ENCODE measurements at places on chromosomes 7 and 10.

DNA sequence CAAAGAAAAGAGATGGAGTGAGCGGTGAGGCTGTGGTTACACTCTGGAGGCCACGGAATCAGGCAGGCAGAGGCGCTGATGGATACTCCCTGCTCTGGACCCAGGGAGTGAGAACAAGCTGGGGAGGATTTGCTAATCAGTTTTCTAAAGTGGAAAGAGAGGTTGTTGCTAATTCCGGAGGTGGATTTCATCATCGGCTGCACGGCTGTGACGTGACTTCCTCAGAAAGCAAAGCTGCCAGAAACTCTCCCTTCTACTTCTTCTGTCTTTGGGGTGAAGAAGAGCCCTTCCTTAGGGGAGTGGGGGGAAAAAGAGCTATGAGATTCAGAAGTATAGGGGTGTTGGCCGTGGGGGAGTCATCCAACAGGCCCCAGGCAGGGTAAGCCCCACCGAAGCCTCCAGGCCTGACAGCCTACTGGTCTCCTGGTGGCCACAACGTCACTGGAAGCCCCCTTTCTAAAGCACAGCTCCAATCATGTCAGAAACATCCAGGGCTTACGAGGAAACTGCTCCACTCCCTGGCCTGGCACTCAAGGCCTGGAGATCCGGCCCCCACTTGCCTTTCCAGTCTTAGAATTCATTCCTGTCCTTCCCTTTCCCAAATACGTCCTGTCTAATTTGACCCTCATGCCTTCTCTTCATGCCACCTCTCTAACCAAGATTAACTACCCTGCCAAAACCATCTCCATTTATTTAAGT is 114.5 kb downstream of the HIP1 start:
- peak; percentile 72 for DNase-seq

GRCh38 chr7:88347090-88347489 is 40.4 kb upstream of the STEAP4 start:
- DNase-seq = no peak

DNA sequence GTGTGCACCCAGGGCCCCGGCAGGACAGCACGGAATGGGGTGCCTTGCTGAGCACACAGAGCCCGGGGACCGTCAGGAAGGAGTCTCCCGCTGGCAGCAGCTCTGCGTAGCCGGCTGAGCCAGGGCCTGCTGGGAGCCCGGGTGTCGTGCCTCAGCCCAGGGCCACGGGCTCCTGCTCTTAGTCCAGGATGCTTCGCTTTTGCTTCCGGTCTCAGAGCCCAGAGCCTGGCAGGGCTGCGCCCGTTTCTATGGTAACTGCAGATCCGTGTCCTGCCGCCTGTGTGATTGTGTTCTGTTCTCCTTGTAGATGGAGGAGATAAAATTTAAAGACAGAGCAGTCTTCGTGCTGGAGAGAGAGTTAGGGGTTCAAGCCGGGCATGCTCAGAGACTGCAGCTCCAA is 53.7 kb upstream of the DPYSL4 start:
- DNase-seq = no peak

GRCh38 chr10:8051851-8052257 is 2.6 kb upstream of the GATA3 start:
- DNase-seq = no peak

- peak; percentile 17 for DNase-seq
These were observed 20.2 kb upstream of the SRPK2 start for GRCh38 chr7:105408791-105409410.

- DNase-seq = no peak
These were observed 935 bp downstream of the MMP21 start for GRCh38 chr10:125774581-125775191.

DNA sequence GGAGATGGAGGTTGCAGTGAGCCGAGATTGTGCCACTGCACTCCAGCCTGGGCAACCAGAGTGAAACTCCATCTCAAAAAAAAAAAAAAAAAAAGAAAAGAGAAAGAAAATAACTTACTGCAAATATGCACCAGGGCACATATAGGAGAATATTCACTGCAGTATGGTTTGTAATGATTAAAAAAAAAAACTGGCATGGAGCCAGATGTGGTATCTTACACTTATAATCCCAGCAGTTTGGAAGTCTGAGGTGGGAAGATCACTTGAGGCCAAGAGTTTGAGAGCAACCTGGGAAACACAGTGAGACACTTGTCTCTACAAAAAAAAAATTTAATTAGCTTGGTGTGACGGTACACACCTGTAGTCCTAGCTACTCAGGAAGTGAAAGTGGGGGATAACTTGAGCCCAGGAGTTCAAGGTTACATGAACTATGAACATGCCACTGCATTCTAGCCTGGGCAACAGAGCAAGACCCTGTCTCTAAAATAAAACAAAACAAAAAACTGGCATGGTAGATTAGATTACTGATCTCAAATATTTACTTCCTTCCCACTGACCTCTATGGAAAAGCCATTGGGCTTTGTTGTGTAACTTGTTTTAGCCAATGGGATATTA is 85.6 kb downstream of the MICU1 start:
- no peak for DNase-seq

DNA sequence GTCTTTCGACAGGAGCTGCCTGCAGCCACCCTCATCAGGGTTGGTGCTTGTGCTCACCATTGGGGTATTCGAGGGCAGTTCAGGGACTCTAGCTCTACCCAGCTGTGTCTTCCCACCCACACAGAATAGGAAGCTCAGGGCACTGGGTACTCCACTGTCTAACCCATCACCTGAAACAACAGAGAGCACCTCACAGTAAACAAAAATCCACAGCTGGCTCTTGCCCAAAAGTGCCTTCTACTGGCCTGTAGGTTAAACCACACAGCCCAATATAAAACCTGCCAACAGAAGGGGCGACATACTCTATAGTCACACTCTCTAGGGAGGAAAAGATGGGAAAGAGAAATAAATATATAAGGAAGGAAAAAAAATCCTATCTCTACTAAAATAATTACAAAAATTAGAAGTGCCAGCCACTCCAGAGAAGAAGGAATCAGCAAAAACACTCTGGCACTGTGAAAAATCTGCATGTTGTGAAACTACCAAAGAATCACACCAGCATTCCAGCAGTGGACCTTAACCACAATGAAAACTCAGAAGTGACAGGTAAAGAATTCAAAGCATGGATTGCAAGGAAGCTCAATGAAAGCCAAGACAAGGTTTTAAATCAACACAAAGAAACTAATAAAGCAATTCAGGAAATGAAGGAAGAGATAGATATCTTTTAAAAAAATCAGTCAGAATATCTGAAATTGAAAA is 110.0 kb downstream of the HGF start:
- DNase-seq = no peak

DNA sequence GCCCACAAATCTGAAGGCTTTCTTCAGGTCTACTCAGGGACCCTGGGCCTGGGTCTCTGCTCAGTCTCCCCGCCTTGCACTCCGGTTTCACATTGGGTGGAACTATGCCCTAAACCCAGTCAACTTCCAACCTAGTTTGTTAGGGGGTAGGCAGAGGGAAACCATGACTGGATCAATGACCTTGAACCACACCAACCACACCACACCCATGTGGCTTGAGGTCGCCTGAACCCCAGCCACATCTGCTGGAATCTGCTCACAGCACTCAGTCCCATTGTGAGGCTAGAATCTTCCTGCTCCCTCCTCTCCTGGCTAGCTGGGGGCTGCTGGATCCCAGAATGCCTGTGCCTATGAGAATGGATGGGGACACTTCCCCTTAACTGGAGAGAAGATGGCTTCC is 17.9 kb downstream of the RFC2 start:
- no peak for DNase-seq

DNA sequence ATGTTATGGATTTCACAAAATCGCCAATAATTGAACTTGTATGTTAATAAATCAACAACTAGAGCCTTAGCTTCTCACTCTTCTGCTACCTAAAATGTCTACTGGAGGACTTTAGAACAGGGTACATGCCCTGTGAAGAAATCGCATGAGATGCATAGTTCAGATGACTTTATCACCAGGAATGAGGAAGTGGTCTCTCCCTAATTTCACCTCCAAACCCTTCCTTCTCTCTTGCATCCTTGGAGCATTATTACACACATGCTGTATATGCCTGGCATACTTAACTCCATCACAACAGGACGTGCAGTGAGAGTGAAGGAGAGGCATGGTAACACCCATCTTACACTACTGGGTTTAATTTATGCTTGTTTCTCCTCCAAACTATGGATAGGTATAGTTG is 27.8 kb downstream of the RHEB start:
- peak; percentile 90 for DNase-seq

DNA sequence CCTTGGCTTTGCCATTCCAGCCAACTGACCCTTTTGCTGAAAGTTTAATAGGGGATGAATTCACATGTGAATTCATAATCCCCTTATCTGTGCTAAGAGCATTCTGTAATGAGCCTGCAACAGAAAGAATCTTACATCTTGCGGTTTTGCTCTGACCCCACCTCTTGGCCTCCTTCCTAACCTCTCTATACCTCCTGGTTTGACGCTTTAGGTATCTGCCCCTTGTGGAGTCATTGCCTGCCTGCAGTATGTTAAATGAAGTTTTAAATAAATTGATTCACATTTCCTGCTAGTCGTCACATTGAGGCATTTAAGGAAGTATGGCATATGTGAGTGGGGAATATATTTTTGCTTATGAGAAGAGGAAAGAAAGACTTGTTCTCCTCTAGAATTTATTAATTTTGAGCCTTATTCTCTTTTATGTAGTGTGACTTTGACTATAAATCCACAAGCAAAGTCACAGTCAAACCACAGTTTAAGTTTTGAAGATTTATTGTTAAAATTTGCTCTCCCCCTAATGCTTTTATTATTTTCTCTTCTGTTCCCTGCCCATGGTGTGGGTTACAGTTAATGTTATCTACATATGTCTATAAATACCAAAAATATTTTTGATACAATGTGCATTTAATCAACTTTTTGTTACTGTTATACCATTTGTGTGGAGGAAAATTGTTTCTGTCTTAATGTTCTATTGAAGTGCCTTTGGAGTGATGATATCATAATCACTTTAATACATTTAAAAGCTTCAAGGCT is 60.9 kb downstream of the LRMDA start:
- DNase-seq = no peak

DNA sequence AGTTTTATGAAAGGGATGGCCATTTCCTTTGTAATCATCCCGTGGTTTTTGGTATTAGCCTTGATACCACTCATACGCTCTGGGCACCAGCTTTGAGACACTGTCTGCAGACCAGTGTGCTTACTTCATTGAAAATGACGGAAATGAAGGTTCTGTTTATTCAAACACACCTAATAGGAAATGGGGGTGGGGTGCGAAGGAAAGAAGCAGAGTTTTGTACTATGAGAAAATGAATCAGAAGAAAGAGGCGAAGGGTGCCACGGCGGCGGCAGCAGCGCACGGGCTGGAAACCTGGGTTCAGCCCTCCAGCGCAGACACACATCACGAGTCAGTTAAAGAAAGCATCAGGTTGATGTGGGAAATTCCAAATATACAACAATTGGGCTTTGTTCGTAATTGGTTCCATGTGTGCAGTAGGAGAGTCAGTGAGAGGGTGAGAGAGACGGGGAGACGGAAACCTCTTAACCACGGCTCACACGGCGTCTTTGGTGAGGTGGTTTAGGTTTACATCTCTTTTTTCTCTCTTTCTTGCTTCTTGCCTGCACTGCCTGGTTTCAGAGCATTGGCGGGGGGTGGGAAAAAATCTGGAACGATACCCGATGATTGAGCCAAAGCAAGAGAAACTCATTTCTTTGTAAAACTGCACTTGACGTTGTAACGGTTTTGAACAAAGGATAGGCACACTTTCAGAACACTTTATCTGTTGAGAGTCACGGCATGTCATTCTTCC is 321.2 kb downstream of the FRMD4A start:
- DNase-seq = peak; percentile 90

DNA sequence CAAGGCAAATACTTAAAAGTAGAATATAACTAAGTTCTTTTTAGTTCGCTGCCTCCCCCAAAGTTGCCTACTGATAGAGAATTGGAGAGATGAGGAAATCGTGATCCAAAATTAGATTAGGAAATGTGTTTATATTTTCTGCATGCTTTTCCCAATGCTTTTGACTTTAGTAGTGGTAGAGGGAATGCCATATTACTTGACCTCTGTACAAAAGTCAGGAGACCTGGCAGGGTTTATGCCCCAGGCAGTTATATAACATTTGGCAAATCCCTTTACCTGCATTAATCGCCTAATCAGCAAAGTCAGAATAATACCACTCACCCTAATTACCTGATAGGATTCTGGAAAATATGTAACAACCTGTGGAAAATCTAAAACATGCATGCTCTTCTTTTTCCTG is 142.9 kb downstream of the ANKRD30A start:
- DNase-seq = no peak

GRCh38 chr10:132849546-132850031 is 63.6 kb upstream of the NKX6-2 start:
- DNase-seq = no peak

GRCh38 chr7:98836811-98837629 is 32.8 kb downstream of the TMEM130 start:
- DNase-seq = peak; percentile 28

- no peak for DNase-seq
These were observed 560.0 kb downstream of the PTPRN2 start for GRCh38 chr7:158027646-158028045.

- no peak for DNase-seq
These were observed 23.4 kb upstream of the NME8 start for GRCh38 chr7:37825038-37825437.

- no peak for DNase-seq
These were observed 154.2 kb downstream of the SEMA3A start for GRCh38 chr7:84040355-84040754.

- no peak for DNase-seq
These were observed 140.2 kb upstream of the PRPS1L1 start for GRCh38 chr7:18167815-18168214.

GRCh38 chr10:98610301-98610700 is 163.6 kb upstream of the HPS1 start:
- DNase-seq = no peak

DNA sequence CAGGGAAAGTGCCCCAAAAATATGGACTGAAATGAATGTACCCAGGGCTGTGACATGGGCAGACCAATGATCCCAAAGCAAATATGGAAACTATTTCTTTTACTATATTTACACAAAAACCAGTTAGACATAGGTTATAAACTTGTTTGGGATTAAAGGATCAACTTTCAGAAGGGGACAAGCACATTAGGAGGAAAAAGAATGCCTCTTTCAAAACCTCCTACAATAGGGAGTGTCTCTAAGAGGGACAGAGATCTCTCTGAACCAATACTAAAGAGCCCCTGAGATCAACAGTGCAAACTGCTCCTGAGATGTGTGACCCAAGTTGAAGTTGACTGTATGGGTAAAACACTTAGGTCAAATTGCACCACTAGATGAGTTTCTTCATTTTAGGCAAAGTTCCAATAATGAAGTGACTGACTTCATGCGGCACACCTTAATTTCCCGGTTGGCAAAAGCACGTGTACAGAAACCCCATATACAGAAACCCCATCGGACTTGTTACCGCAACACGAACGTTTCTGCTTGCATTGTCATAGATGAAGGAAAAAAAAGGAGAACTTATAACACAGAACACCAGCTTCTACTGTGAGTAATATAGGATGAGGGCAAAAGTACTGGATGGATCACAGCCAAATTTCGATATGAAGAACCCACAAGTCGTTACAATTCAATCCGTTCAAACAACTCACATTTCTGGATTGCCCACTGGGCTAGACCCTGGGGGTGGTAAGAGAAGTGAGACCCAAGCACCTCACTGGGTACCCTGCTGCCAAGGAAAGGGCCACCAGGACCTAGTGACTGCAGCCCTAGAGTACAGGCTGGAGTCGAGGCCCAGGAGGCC is 4.3 kb downstream of the SVIL start:
- DNase-seq = no peak

Data from IMR-90 (cell line).